Endothelial cell of umbilical vein (primary cell): ENCODE measurements at places on chromosomes 5 and 9. TPM values are rescaled to one million over a fixed set of nuclear protein-coding genes. Genes with fewer than 3 reads are reported as not detected.

- DNase-seq: no peak
These were observed 224.6 kb downstream of the PLK2 start for GRCh38 chr5:58235299-58235698.

- DNase-seq: no peak
These were observed 139.2 kb upstream of the CCNH start for GRCh38 chr5:87551911-87552310.

Gene NRG2
- polyA plus RNA-seq: 0.26 and 0.30 TPM in 2 replicates

Gene SETD9
- 7.1 and 7.9 TPM in 2 replicates for polyA plus RNA-seq

Gene CDH6
- polyA plus RNA-seq: 0.06 and 0.10 TPM in 2 replicates

Gene GRM6
- not detected in 2 replicates for polyA plus RNA-seq

GRCh38 chr5:149223081-149223848 lies 48.4 kb upstream of the AFAP1L1 start:
- no peak for DNase-seq

DNA sequence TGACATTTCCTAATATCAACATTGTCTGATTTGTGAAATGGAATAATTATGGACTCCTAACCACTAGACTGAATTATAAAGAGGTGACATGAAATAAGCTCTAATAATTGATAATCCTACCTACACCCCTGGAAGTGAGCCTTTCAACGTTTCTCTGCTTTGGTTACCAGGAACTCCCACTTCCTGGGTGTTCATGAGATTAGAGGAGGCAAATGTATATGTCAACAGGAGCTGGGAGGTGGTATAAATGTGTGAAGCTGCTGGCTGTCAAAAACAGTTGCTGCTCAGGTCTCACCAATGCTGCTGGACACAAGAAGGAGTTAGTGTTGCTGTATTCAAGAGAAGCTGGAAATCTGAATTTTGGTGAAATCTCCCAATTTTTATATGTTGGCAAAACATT lies 96.8 kb downstream of the CAMK4 start:
- no peak for DNase-seq

DNA sequence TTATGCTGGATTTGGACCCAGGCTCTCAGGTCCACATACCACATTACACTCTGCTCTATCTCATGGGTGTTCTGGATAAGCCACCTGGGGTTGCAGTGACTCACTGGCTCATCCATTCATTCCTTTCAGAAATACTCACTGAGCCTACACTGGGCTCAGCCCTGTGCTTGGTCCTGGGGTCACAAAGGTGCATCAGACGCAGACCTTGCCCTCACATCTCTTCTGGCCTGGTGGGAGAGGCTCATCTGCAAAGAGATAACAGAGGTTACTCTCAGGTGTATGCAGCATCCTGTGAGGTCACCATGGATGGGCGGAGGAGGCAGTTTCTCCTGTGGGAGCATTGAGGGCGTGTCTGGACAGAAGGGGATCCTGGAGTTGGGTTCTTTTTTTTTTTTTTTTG lies 12.1 kb downstream of the CDHR2 start:
- DNase-seq: no peak

Gene CCNJL
- polyA plus RNA-seq: 21.3 and 24.8 TPM in 2 replicates

- DNase-seq: peak; percentile 54
These were observed 5.0 kb downstream of the RELL2 start for GRCh38 chr5:141641634-141642267.

GRCh38 chr5:67623078-67623477 lies 426.5 kb upstream of the CD180 start:
- no peak for DNase-seq

GRCh38 chr5:93610581-93611272 lies 27.7 kb downstream of the NR2F1 start:
- no peak for DNase-seq
